ENCODE measurements at places on chromosomes 6 and 20. TPM values are rescaled to one million over a fixed set of nuclear protein-coding genes. Genes with fewer than 3 reads are reported as not detected.

DNA sequence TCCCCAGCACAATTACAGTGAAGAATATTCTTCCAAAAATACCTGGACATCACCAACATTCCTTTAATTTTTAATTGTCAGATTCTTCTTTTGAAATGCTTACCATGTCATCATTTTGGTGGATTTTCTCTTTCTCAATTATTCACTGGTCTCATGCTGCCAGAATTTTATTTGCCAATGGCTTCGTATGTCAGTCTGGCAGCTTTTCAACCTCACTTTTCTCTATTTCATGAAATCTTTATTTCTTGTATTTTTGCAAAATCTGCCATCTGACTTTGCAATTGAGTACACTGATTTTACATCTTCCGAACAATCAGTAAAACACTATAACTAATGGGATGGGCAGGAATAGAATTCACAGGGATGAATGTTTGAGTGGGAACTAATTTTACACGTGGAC is 84.1 kb downstream of the BTBD9 start:
- DNase-seq = no peak

DNA sequence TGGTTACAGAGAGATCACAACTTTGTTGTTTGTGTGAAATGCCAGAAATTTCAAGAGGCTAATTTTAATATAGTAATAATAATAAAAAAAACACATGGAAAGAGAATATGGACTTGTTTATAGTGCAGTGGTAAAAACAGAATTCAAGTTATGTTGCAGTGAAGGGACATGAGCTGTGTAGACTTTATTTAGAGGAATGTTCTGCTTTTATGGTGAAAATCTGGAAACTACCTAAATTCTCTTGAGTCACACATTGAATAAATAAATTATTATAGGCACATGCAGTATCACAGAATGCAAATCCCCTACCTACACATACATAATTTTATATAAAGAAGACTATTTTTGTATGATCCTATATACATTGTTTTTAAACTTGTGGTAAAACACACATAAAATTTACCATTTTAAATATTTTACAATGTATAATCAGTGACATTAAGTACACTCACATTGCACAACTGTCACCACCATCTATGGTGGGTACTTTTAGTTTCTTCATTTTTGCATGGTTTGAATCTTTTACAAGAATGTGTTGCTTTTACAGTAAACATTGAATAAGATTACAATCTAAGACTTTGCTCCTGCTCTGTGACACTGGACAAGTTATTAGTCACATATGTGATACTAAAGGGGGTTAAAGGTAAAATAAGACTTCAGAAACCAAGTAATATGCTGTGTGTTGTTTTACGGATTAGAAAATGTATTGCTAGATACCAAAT is 107.4 kb downstream of the B3GAT2 start:
- DNase-seq = no peak

GRCh38 chr6:148915810-148916209 is 169.0 kb downstream of the UST start:
- no peak for DNase-seq

DNA sequence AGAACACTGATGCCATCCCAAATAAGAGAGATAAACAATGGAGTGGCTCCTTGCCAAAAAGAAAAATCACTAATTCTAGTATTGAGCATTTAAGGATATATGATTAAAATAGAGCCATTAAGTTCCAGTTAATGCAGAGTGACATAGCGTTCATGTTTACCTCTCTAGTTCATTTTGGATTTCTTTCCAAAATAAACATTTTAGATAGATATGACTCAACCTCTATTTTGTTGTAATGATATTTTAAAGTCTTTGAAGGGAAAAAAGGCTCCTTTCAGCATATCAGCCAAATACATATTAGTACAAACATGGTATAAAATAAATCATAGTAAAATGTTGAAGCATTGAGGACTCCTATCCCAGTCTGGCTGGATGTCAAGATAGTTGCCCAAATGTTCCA is 33.4 kb downstream of the RWDD2A start:
- no peak for DNase-seq

DNA sequence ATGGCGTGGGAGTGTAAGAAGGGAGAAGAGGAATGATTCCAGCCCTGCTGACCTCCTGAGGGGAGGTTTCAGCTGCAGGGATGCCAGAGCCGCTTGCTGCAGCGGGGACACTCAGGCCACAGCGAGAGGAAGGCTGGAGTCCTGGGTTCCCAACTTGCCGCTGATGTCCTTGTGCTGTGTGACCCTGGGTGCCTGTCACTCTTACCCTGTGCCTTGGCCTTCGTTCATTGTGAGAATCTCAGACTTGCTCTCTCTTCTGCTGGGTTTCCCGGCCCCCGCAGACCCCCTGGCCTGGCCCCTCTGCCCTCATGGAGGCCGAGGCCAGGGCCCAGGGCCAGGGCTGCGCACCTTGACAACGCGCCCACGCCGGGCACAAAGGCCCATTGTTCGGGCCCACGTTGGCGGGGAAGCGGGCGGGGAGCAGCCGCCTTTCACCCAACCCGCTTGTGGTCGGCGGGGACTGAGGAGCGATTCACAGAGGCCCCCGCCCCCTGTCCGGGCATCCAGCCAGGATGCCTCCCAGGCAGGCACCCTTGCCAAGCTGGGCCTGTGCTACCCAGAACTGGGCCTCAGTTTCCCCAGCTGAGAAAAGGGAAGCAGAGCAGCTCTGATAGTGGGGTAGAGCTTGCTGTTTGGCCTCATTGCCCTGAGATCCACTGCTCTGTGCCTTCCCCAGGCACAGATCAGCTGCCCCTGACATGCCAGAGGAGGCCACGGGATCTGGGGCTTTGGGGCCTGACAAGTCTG is 52.4 kb downstream of the CEBPB start:
- DNase-seq = peak; percentile 63

DNA sequence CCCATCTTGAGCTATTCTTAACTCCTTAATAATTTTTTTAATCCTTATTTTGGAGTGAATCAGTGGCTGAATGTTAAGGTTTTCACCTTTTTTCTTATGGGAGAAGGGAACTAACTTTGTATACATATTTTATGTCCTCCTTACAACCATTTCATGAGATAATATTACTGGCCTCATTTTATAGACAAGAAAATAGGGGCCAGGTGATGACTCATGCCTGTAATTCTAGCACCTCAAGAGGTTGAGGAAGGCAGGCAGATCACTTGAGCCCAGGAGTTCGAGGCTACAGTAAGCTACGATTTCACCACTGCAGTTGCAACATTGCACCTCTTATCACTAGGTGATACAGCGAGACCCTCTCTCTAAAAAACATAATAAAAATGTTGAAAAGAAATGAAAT is 128.7 kb downstream of the TMEM242 start:
- no peak for DNase-seq

DNA sequence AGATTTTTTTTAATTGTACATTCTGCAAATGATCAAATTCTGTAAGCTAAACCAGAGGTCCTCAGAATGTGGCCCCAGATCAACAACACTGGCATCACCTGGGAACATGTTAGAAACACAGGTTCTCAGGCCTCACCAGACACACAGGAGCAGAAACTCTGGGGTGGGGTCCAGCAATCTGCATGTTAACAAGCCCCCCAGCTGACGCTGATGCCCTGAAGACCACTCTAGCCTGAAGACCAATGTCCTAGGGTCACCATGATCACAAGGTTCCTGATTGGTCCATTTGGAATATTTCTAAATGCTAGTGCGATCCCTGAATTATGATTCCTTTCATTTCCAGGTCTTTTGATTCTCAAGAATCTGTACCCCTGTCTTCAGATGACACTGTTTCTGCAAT is 2.4 kb upstream of the LY86 start:
- DNase-seq = no peak

Gene LKAAEAR1
- not detected for total RNA-seq

Gene TBX18
- total RNA-seq = 0.48 TPM

Gene ERVFRD-1
- not detected for total RNA-seq

Gene SRC
- 7.6 TPM for total RNA-seq

Gene ENPP5
- 0.89 TPM for total RNA-seq

Measured in H4 (cell line).